ENCODE measurements at places on chromosomes 11 and 22.

DNA sequence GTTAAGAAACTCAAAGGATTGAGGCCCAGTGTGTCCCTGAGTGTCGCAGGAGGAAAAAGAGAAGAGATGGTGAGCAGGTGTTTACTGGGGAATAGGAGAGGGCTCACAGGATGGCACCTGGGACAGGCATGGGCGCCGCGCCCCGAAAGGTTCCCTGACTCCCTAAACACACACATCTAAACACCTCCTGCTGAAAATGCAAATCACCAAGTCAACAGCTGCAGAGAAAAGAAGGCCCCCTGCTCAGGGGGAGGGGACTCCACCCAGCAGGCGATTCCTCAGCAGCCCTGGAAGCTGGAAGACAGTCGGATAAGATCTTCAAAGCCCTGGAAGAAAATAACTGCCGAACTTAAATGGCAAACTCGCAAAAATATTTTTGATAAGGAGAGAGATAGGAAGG is 377.2 kb downstream of the BRD1 start:
- DNase-seq, result no peak

GRCh38 chr11:69947059-69947792 is 128.0 kb upstream of the FGF3 start:
- no peak for DNase-seq

DNA sequence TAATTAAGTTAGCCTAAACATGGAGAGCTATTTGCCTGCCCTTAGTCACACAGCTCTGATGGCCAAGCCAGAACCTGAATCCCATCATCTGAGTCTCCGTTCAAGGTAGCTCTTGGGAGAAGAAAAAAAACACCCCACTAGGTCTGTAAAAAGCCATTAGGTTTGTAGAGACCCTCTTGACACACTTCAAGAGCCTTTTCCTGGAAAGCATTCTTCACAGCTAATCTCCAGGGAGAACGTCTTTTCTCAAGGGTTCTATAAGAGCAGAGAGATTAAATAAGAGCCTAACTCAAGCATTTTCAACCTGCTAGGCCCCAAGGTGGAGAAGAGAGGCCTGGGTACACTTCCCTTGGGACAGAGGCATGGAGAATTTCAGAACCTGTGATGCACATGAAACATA is 61.6 kb upstream of the NAV2 start:
- DNase-seq, result no peak

- no peak for DNase-seq
Observed at GRCh38 chr11:62267576-62267975, 2.4 kb upstream of the SCGB2A2 start.

Measured in GM12864 (cell line).